ENCODE measurements at places on chromosomes 5 and 9.
A peak's percentile ranks its signal among the peaks of the same experiment; 100 is the strongest.

DNA sequence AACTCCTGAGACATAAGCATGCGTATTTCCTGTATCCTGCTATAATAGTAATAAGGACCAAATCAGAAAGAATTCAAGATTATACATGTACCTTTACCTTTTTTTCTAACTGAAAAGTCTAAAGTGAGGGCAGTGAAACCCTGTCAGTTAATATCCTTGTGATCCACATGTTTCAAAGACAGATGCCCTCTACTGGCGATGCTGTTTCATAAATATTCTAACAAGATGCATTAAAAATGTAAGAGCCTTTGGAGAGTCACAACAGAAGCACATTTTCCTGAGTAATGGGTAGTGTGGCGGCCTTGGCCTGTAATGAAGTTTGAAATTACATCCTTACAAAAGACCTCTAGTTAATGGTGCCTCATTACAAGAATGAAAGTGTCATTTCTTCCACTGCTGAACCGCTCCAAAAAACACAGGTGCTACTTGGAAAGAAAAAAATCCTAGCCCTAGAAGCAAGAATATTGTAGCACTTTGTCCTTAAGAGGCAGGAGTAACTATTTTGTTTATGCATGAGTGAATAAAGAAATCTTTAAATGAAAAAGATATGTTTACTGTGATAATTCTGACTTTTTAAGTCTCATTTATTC, 232.6 kb downstream of the EPB41L4A start:
- DNase-seq: peak; percentile 47

DNA sequence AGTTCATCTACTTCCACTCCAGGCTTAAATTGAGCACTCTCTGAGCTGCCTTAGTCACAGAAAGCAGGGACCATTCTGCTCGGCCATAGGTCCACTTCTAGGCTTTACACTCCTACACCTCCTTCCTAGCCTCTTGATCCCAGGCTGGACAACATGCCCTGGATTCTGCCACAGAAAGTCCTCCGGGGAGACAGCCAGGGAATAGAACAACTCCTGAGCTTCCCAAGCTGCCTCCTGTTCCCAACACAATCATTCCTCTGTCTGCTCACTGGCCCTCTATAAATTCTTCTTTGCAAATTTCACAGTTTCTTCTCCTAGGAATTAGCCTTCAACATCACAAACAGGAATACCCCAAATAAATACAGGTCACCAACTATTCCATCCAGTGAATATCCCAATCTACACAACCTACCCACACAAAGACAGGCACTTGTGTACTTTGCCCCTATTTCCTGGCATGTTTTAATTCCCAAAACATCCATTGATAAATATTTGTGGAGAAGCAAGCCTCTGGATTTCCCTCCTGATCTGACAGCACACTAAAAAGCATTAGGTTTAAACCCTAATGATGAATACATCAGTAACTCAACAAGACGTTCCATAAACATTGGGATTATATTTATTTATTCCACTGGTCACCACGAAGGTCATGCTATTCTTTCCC, 125.5 kb downstream of the ENC1 start:
- DNase-seq: no peak

DNA sequence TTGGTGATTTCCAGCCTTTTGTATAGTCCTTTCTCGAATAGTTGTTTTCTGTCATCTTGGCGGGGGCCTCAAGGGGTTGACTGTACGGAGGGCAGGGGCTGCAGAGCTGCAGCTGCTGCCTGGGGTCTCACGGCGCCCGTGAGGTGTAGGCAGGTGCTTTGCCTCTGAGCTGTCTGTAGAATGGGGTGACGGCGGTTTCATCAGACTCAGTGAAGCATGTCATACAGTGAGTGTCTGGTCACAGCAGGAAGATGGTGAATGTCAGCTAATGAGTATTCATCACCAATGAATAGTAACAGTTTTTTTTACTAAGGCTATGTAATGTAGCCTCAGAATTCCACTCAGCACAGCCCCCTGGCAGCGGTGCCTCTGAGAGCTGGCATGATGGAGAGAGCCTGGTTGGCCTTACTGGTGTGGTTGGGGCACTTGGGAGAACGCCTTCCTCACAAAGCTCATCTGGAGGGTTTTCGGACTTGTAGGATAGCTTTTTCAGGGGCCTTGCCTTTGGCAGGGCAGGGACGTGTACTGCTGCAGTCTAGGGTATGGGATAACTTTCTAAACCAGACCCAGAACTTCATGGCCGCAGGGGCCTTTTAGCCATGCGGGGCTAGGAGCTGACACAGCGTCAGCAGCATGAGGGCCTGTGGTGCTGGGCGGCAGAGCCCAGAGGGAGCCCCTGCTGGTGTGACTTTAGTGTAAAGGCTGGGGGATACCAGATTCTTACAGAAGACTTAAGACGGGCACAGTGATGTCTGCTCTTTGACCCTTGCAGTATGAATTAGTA, 15.0 kb downstream of the TENT4A start:
- DNase-seq: no peak

GRCh38 chr5:176747670-176748072, 62.7 kb upstream of the UNC5A start:
- DNase-seq: no peak

GRCh38 chr9:125525921-125526631, 180.9 kb downstream of the MAPKAP1 start:
- no peak for DNase-seq

GRCh38 chr5:43014522-43014921, 25.6 kb downstream of the ANXA2R start:
- DNase-seq: no peak

Measured in D341Med (cell line).